ENCODE measurements at places on chromosomes 4 and X.

DNA sequence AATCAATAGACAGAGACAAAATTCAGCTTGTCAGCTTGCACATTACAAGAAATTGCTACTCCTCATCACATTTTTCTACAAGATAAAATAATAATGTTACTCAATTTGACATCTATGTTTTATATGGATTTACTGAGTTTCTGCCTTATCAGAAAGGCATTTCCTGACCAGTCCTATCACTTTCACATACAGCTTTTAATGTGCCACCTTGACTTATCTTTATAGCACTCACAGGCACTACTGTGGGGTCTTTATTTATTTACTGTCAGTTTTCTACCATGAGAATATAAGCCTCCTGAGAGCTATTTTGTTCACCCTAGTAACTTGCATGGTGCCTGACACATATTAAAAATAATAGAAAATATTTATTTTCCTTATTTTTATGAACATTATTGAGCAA is 6.0 kb downstream of the NDST4 start:
- DNase-seq: no peak

DNA sequence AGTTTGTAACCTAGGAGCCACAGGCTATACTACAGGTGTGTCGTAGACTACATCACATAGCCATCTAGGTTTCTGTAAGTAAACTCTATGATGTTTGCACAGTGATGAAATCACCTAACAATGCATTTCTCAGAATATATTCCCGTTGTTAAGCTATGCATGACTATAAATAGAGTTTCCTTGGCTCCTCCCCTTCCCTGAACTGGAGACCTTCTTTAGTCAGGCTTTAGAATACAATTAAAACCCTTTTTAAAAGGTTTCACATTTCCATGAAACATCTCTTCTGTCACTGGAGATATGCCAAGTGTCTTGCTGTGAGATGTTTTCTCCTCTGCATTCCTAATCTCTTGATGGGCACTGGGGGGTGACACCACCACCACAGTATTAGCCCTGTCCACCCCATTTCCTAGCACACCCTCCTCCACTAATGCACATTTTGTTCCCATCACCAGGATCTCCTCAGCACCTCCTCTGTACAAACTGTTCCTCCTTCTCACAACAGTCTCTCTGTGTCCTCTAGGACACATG is 334.6 kb upstream of the CPEB2 start:
- DNase-seq: peak; percentile 75

DNA sequence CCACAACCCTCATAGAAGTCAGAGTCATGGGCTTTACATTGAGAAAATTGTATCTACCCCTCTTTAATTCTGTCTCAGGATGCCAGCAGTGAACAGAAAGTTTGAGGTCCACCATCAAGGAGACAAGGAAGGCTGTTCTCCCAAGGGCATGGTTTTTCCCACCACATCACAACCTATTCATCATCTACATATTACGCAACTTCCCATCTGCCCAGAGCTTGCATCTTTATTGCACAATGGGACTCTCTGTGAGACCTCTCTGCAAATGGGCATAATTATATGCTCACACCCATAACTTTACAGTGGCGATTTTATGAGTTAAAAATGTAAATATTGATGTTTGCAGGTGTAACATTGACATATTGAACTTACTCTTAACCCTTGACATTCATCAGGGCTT is 38.9 kb downstream of the PAGE2 start:
- peak; percentile 51 for DNase-seq

- no peak for DNase-seq
Observed at GRCh38 chr4:41092128-41092527, 122.2 kb downstream of the APBB2 start.

DNA sequence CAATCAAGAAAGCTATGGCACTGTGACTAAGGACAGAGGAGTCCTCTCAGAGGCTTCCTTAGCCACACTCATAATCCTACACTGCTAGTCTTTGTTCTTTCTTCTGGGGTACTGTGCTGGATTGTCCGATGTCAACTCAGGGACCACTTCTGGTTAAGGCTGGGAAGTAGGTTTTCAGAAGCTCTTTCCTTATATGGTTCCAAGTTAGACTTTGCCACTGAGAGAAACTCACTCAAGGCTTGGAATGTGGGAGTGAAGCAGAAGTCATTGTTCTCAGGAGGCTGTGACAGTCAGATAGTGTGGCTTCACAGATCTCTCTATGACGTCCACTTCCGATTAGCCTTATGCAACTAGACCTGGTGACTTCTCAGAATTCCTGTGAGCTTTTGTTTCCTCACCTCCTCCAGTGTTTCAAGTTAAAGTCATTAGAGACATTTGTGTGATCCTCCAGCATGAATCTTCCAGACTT is 317.3 kb upstream of the F9 start:
- no peak for DNase-seq

- DNase-seq: no peak
Observed at GRCh38 chr4:41981456-41981855, at the start of gene DCAF4L1. DCAF4L1 (plus strand) TSS chr4:41981756; CDS start chr4:41981793, 37 bp downstream.

GRCh38 chr4:170990989-170991589 is 822.1 kb upstream of the GALNTL6 start:
- peak; percentile 54 for DNase-seq

DNA sequence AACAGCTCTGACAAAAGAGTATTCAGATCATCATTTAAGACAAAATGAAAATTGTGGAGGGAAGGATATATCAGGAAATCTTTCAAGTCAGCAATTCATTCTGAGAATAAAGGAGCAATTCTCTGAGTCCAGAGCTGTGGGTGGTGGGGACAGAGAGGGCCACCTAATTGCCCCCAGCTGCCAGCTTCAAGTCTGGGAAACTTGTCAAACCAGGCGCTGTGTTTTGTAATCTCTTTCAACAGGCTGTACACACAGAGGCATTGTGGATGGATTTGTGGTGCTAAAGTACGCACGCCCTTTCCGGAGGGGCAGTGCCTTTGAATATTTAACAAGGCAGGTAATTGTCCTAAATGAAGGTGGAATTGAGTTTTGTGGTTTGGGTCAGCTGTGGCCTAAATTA is 591.1 kb upstream of the BOD1L1 start:
- DNase-seq: peak; percentile 56

GRCh38 chr4:168409089-168409801 is 71.0 kb downstream of the DDX60L start:
- DNase-seq: peak; percentile 34

GRCh38 chr4:2304321-2304876 is 42.5 kb upstream of the MXD4 start:
- no peak for DNase-seq

GRCh38 chrX:148517176-148517575 is 16.8 kb downstream of the AFF2 start:
- no peak for DNase-seq

- DNase-seq: no peak
Observed at GRCh38 chrX:51747671-51748070, 4.4 kb downstream of the GSPT2 start.

DNA sequence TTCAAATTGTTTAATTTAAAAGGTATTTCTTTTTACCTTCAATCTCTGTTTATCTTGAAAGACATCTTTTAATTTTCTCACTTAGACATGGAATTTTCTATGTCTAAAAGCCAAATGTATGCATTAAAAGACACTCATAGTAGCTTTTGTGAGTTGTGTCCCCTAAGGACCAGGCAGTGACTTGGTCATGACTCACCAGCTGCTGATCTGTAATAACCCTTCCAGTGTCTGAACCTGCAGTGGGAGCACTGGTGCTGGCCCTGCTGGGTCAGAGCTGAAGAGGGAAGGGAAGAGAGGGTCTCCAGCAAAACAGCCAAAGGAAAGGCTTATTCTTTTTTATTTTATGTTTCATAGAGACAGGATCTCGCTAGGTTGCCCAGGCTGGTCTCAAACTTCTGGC is 31.1 kb upstream of the SH3D19 start:
- peak; percentile 77 for DNase-seq

DNA sequence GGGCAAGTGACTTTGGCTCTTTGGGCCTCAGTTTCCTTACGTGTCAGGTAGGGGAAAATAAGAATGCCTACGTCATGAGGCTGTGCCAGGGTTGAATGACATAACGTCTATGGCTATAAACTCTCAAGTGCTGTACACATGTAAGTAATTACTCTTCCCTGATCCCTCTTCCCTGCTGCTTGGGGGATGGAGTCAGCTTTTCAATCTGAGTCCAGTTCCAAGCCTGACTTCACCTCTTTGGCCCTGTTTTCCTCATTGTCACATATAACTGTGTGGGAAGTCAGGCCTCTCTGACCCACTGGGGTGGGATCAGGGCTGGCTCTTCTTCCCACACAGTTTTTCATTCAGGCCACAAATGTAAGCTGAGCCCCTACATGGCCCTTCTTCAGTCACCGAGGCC is 11.4 kb upstream of the CITED1 start:
- no peak for DNase-seq

DNA sequence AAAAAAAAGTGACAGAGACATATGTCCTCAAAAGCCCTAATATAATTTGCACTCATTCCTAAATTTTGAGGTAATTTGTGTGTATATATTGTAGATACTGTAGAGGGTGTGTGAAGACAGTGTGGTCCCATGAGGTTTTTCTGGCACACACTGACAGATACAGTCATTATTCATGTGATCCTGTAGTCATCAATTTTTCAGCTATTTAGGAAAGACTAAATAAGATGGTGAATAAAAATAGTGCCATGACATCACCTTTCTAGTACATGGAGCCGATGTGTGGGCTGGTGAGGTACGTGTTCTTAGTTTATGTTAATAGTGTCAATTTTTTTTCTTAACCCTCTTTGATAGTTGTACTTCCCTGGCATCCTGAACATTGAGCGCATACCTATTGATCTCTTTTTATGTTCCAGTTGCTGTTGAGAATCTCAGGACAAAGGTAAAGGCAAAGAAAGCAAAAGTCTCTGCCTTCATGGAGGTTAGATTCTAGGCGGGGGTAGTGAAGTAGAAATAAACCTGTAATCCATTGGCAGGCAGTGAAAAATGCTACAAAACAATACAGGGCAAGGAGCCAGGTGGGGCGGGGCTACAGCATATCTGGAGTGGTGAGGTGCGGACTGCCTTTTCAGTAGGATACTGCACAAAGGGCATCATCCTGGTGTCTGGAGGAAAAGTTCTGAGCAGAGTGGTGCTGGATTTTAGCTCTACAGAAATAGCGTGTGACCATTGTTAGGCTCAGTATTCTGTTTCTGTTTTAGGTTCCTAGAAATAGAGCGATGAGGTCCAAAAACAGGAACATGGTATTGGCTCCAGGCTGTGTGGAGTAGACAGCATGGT is 93.8 kb downstream of the ARHGAP10 start:
- DNase-seq: peak; percentile 60

All from epithelial cell of esophagus (primary cell).